ENCODE measurements at places on chromosomes 6 and 20.

DNA sequence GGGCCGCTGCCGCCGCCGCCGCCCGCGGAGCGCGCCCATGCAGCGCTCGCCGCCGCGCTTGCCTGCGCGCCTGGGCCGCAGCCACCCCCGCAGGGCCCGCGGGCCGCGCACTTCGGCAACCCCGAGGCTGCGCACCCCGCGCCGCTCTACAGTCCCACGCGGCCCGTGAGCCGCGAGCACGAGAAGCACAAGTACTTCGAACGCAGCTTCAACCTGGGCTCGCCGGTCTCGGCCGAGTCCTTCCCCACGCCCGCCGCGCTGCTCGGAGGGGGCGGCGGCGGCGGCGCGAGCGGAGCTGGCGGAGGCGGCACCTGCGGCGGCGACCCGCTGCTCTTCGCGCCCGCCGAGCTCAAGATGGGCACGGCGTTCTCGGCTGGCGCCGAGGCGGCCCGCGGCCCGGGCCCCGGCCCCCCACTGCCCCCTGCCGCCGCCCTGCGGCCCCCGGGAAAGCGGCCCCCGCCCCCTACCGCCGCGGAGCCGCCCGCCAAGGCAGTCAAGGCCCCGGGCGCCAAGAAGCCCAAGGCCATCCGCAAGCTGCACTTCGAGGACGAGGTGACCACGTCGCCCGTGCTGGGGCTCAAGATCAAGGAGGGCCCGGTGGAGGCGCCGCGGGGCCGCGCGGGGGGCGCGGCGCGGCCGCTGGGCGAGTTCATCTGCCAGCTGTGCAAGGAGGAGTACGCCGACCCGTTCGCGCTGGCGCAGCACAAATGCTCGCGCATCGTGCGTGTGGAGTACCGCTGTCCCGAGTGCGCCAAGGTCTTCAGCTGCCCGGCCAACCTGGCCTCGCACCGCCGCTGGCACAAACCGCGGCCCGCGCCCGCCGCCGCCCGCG, 730 bp downstream of the INSM1 start:
- peak; percentile 65 for DNase-seq

DNA sequence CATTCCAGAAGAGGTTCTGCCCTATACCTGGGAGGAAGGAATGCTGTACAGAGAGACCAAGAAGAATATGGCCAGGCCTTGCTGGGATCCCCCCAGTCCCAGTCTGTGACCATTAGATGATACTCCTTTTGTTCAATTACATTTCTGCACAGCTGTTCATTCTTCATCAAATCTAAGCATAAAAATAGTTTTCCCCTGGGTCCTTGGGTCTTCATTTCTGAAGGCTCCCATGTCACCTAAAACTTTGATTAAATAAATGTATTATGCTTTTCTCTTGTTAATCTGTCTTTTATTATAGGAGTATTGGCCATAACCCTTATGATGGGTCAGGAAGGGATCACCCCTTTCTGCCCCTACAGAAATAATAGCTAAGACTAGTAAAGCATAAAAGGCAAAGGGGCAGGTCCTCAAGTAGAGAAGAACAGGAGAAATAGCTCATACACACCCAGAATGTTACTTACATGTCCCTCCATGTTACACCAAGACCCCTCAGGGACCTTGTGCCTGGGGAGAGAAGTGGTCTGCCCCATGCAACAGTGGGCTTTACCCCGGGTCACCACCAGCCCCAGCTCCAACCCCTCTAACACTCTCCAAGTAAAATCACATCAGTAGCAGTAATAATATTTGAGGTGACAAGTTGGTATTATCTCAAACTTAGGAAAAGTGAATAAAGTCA, 2.1 kb upstream of the LTA start:
- no peak for DNase-seq

DNA sequence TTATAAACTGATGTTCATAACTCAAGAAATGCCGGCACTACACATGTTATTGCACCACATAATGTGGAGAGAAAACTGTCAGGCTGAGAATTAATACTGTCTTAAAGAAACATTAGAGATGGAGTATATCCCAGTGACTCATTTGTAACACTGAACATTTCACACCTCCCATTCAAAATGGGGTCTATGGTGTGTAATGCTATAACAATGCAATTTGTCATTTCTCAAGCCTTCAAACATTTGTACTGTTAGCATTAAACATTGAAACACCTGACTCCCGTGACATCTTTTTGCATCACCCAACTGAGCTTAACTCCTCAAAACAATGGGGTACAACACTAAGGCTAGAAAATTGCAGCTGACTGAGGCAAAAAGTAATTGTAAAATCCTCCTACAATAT, 151.7 kb downstream of the DST start:
- no peak for DNase-seq

DNA sequence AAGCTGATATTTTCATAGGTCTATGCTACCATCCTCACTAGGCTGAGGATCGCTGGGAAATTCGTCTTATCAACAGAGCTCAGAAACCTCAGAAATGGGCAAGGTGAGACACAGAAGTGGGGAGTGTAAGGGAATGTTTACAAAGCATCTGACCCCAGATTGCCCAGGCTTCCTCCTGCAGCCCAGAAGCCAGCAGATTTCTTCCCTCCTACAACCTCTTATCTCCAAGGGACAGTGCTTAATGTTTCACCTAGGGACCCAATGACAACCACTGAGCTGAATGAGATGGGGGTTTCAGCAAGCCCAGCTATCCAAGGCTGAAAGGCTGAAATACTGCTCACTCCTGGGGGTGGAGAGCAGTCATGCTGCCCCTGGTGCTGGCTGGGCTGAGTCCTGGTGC, 52.4 kb upstream of the TBC1D7 start:
- DNase-seq: peak; percentile 24

GRCh38 chr20:41664584-41664983, 46.4 kb upstream of the CHD6 start:
- no peak for DNase-seq

All from ecto neural progenitor cell (in vitro differentiated cells).